ENCODE measurements at places on chromosomes 4 and X.

GRCh38 chr4:24489870-24490269 is 94.5 kb downstream of the DHX15 start:
- DNase-seq = no peak

DNA sequence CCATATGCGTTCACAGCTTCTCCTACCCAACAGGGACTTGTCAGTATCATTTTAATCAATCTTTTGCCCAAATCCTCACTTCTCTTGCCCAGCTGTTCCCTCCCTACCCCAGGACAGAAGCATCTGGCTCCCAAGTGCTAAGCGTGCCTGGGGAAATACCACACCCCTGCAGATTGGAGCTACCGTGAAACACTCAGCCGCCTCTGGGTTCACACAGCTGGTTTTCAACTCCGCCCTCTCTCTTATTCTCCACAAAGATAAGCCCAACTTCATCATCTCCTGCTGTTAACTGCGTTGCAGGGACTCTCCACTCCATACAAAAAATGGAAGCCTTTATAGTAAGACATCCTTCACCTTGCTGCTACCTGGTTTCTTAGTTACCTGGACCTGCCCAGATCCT is 147.3 kb upstream of the FTHL17 start:
- DNase-seq = no peak

GRCh38 chr4:44545781-44546180 is 97.2 kb upstream of the KCTD8 start:
- DNase-seq = no peak

DNA sequence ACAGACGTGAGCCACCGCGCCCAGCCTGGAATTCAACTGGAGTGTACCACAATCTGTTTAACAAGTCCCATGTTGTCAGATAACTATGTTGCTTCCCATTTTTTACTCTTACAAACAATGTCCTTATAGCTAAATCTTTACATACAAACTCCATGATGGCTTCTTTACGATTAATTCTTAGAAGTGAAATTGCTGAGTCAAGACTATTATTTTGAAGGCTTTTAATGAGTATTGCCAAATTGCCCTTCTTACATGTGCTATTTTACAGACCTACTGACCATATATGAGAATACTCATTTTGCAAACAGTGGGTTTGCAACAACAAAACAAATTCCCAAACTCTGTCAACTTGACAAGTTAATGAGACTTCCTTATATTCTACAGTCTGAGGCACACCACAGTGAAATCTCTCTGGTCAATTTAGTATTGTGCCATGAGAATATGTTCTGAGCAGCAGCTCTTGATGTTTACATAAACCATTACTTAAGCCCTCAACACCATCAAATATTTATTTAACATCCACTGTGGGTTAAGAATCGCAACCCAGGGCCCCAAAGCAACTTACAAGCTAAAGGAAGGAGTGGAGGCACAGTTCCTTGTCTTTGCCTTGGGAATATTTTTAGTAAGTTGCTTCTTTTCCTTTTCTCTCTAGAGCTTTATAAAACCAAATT is 128.5 kb downstream of the SPRY1 start:
- no peak for DNase-seq

- DNase-seq = no peak
Observed at GRCh38 chr4:142316913-142317312, 529.2 kb downstream of the INPP4B start.

- DNase-seq = no peak
Observed at GRCh38 chrX:37380256-37380655, 31.1 kb downstream of the PRRG1 start.

DNA sequence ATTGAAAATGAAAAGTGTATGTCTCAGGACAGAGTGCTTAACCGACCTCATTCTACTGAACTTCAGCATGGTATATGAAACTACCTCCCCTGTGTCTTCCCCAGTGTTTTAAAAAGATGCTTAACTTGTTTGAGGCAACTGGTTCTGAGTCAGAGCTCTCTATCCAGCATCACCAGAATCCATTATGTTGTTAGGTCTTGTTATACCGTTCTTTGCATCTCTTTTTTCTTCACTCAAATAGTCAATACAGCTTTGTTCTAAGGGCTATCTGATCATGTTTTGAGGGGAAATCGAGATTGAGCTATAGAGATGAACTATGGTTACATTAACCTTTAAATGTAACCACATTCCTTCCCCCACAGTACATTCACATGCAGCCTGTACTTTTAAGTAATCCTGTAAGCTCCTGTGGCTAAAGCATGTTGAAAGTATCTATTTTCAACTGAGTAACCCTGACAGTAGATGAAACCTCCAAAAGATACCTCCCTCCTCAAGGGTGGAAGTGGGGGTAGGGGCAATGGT is 514.4 kb downstream of the RPA4 start:
- DNase-seq = no peak

DNA sequence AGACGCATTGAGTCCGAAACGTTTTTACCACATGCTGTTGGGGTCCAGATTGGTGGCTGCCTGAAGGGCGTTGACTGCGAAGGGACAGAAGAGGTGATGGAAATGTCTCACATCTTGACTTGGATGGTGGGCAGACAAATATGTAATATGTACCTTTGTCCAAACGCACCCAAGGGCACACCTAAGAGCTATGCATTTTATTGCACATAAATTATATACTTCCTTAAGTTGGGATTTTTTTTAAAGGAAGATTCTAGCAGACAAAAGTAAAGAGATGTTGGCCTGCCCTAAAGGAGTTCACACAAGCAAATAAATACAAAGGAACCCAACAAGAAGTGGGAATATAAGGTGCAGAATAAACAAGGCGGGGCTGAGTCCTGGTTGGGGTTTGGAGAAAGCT is 91.1 kb upstream of the TBL1X start:
- no peak for DNase-seq

DNA sequence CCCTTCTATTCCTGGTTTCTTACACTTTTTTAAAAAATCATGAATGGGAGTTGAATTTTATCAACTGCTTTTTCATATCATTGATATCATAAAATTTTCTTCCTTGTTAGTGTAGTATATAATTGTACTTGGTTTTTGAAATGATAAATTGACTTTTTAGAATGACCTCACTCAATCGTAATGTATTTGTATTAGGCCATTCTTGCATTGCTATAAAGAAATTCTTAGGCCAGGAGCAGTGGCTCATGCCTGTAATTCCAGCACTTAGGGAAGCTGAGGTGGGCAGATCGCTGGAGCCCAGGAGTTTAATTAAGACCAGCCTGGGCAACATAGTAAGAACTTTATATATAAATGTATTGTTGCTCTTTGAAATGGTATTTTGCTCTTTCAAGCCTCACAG is 6.3 kb downstream of the EXOC1 start:
- no peak for DNase-seq

GRCh38 chr4:67874986-67875385 is 8.8 kb downstream of the TMPRSS11D start:
- DNase-seq = no peak

DNA sequence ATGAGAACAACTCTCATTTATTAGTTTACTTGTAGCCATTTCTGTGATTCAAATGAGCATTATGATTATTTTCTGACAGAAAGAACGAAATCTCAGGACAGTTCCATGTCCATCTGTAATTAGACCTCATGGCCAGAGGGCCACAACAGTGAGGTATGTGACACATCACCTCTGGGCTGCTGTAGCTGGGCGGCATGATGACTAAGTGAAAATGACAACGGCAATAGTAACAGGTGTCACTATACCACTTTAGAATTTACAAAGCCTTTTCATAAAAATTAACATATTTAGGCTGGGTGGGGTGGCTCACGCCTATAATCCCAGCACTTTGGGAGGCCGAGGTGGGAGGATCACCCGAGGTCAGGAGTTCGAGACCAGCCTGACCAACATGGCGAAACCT is 252.6 kb downstream of the CBR4 start:
- no peak for DNase-seq

GRCh38 chr4:13322681-13323101 is 161.4 kb downstream of the RAB28 start:
- no peak for DNase-seq

DNA sequence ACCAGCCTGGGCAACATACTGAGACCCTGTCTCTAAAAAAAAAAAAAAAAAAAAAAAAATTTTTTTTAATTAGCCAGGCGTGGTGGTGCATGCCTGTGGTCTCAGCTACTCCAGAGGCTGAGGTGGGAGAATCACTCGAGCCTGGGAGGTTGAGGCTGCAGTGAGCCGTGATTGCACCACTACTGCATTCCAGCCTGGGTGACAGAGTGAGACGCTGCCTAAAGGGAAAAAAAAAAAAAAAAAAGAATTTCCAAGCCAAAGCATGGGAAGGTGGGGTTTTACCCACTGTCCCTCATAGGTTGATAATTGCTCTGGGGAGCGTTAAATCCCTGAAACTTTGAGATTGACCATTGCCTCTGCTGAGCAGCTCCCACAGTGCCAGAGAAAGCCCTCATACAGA is 427.5 kb downstream of the BCOR start:
- DNase-seq = no peak

GRCh38 chr4:87037671-87038334 is 103.0 kb downstream of the AFF1 start:
- DNase-seq = no peak

- no peak for DNase-seq
Observed at GRCh38 chr4:84878546-84878945, 87.9 kb downstream of the WDFY3 start.

- DNase-seq = no peak
Observed at GRCh38 chr4:152256996-152257395, 278.9 kb downstream of the FBXW7 start.

GRCh38 chr4:101033986-101034385 is 313.3 kb downstream of the PPP3CA start:
- DNase-seq = no peak

- no peak for DNase-seq
Observed at GRCh38 chrX:124307253-124307907, 25.1 kb upstream of the TEX13D start.

DNA sequence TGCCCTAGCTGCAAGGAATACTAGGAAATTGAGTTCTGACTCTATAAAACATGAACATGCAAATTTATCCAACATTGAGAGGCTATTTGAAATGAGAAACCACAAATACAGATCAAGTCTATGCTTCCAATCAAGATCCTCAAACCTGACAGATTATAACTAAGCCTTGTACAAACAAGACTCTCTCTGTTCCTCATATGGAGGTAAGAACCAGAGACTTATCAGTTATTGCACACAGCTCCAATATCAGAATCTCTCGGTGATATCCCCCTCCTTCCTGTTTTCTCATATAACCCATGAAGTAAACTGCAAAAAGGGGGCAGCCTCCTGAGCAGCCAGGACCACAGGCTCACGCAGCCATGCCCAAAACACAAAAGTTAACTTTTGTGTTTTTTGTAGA is 36.5 kb downstream of the FBXW7 start:
- DNase-seq = no peak

DNA sequence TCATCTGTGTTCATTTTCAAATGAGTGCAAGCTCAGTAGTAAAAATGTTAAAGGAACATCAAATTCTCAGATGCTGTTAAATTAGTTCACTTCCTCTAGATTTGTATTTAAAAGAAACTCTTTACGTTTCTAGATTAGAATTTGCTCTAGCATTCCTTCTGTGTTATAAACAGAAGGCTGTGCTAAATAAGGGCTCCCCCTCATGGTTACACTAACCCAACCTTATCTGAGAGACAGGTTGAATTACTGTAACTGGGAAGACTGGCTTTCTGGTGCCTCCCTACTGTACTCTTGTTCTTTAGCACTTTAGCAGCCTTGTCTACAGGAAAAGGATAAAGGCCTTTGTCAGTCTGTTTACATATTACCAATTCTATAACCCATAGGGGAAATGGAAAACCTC is 56.8 kb downstream of the RXFP1 start:
- no peak for DNase-seq

GRCh38 chrX:29862126-29862677 is 353.2 kb upstream of the MAGEB2 start:
- no peak for DNase-seq

DNA sequence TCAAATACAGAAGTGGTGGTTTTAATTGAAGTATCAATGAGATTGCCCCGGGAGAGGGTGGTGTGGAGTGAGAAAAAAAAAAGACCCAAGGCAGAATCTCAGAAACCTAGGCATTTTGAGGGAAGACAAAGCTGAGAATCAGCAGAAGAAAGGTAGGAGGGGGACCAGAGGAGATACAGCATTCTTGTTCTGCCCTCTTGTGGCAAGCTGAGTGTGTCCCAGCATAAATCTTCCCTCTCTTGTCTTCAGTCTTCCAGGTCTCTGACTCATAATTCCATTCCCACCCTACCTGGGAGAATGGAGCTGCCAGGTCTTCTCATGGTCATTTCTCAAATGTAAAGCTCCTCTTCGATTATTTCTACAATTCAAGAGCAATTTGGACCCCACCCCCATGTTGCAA is 32.7 kb upstream of the MAGED1 start:
- no peak for DNase-seq

GRCh38 chr4:54446581-54446980 is 211.2 kb upstream of the KIT start:
- no peak for DNase-seq

GRCh38 chr4:1266881-1267763 is 18.2 kb upstream of the CTBP1 start:
- DNase-seq = no peak

DNA sequence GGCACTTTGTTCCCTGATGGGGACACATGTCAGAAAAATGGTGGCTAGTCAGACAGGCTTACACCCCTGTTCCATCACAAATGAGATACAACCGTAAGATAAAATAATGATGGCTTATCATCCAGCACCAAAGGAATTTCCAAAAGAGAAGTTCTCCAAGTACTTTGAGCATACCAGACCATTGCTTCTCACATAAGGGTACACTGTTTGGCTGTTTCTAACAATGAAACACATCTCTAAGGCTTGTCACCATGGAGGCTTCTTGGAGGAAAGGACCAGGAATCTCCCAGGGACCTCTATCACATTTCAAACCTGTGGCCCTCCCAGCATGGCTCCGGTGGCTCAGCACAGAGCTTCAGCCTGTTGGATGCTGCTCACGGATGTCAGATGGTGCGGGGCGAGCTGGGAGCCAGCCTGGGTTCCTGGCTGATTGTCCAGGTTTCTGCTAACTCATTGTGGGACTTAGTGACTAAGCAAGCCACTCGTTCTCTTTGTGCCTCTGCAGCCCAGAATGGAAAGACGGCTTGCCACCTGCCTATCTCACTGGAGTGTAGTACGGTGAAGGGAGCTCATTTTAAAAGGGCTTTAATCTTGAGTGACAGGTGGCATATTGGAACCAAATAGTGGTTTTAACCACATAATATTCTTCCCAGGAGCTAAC is 54.5 kb downstream of the FHDC1 start:
- DNase-seq = no peak

DNA sequence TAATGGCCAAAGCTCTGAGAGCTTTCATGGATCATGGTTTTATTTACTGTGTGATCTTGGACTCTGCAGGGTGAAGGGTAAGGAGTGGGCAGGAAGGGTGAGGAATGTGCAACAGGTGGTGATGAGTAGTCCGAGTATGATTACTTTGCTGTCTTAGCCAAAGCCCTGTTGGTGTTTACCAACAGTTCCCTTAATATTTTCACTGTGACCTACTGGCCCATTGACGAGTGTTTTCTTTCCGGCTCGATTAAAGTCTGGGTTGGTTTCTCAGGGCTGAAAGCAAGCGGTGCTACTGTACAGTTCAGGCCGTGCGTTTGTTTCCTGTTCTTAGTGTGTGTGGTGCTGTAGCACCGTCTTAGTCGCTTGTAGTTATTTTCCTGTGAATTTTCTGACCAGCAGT is 2.6 kb downstream of the ARHGAP24 start:
- no peak for DNase-seq

GRCh38 chr4:71607780-71608677 is 175.8 kb downstream of the GC start:
- DNase-seq = no peak

- no peak for DNase-seq
Observed at GRCh38 chrX:10158279-10159144, 1.7 kb downstream of the CLCN4 start.

All from activated CD4-positive, CD25-positive, alpha-beta regulatory T cell treated with anti-CD3 and anti-CD28 coated beads, Interleukin-2, amount 50 U/mL, for 16 hours (primary cell).